ENCODE measurements at places on chromosomes 2 and 18.

GRCh38 chr18:60350941-60351340, 21.6 kb downstream of the MC4R start:
- DNase-seq = no peak

DNA sequence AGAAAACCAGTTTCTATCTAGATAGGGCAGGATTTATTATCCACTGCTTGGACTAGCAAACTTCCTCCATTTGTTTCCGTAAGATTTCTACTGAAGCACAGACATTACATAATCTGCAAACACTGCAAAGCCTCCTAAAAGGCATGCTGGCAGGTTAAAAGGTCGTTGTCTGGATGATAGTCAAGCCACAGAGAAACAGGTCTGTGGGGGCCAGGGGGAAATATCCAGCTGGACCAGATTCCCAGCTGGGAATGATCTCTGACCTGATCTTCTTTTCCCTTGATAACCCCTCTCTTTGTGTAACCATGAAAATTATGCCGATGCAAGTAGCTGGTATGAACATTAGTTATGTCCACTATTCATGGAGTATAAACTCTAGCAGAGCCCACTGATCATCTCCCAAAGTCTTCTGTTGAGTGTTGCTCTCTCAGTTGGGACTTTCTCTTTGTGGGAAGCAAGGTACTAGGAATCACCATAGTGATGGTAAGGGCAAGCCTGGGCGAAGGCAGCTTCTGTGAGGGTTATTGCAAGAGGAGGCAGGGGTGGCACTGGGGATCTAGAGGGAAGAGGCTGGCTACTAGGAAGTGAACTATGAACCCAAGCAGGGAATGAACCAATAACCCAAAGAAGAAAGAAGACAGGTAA, 61.3 kb downstream of the GDF7 start:
- DNase-seq = no peak

- no peak for DNase-seq
These were observed 557 bp upstream of the GREB1L start for GRCh38 chr18:21241301-21242048.

- DNase-seq = no peak
These were observed 16.8 kb downstream of the TTC39C start for GRCh38 chr18:24031318-24031717.

DNA sequence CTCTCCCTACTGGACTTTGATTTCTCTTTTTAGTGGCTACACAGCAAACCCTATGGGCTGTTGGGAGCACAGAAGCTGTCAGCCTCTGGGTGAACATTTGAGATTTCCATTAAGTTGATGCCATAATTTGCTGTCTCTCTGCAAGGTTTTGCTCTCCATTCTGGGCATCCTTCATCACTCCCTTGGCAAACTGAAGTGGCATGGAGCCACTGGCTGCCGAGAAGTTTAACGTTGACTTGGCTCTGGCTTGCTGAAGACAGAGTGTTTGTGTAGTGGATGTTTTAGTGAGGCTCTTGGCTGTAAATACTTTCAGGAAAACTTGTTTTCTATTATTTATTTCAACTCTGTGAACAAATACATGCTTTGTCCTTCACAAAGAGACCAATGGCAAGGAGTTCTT, 91.5 kb downstream of the ALK start:
- no peak for DNase-seq

DNA sequence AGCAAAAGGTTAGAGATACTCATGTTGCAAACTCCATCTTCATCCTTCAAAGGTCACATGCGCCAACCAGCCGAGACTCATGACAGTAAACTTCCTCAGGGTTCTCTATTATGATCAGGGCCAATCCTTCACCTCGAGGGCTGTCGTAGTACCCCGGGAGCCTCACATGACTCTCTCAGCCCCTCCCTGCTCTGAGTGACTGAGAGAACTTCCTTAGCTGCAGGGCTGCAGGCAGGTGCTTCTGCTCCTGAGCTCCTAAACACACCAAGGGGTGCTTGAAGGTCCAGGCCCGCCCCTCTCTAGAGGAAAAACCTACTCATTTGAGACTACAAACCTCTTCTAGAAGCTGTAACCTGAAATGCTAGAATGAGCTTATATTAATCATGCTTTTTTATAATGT, 48.2 kb downstream of the LONRF2 start:
- DNase-seq = no peak

DNA sequence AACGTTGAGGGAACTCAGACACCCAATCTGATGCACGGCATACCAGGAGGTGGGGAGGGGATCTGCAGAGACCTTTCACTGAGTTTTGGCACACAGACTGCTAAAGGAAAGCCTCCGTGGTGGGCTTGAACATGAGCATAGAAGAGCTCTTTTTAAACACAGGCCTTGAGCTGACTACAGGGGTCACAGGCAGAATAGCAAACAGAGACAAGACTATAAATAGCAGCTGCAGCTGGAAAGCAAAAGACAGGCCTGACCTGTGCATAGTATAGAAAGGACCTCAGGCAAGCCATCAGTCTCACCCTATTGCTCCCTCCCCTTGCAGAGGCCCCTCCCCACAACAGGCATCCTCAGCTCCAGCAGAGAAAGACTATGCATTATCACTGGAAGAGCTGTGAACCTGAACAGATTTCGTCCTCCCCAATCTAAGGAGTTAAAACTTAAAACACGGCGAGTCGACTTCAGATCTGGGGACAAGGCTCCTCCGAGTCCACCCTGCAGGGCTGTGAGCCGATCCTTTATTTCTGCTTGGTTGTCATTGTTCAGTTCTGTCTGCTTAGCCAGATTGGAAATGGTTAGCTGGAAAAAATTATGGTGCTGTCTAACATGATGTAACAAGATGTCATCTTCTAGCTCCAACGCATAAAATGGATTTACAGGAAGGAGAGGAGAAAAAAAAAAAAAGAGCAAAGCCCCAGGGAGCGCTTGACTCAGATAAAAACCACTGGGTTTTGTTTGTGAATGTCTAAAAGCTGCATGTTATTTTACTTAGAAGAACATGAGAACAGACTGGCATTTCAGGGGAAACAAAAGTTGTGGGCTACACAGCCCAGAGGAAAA, 25.2 kb upstream of the LCLAT1 start:
- peak; percentile 3 for DNase-seq

DNA sequence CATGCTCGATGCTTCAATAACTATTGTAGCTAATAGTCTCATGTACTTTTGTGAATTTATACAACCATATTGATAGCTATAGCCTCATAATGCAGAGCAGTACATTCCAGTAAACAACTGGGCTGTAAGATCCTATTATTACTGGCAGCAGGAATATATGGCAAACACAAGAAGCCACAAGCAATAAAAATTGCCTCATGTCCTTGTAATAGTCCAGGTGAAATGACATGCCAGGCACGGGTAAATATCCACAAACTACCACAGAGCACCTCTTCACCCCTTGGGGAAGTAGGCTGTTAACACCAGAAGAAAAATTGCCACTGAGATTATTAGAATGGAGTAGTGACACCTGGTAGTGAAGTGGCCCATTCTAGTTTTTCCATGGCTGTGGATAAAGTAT, 158.3 kb downstream of the MTX2 start:
- DNase-seq = no peak

- DNase-seq = no peak
These were observed 59.7 kb upstream of the CAPN13 start for GRCh38 chr2:30866974-30867373.

DNA sequence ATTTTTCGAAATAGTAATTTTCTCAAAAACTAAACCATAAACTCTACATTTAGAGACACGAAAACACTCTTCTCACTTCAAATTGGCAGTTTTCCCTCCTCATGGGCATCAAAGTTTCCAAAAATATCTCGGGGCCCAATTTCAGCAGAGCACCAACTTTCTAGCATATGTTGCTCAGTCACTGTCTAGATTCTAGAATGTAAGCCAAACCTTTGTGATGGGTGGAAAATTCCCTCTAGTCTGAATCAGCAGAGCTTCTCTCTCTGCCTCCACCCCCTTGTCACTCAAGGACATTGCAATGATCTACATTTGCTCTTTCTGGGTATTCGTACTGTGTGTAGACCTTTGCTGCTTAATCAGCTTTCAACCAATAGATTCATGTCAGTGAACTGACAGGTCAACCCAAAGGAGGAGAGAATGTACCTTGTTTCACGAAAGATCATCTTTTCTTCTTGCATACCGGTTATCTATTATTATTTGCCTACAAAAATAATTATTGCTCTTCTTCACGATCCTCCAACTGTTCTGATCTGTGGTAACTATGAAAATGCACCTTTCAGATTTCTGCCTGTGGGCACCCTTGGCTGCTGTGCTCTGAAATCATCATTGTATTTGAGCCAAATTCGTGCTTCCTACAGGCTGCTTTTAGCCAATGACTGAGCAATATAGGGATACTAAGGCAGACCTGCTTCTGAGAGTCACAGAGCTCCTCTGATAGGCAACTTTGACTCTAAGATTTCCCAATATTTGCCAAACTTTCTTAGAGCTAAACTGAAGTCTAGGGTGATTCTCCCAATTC, 38.7 kb upstream of the GLS start:
- DNase-seq = no peak

DNA sequence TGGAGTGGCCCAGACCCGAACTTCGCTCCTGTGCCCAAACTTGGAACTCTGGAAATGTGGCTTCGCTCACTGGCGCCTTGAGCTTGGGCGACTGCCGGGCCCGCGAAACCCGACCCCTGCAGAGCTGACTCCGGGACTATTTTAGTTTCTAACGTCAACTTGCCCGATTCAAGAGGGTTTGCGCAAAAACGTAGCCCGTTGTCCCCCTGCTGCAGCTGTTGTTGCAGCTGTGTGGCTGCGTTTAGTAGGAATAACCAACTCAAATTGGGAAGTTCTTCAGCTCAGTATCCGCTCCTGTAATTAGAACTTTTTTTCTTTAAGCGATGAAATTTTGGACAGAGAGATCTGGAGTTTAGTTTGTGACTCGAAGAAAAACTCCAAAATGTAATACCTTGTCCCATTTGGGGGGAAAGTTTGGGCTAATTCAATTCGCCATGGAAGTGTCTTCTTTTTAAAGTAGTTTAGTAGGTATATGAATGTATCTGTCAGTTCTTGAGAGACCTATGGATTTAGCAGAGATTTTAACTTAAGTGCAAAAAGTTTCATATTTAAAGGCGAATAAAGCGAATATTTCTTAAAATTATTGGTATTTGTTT, 559 bp downstream of the MYL12A start:
- DNase-seq = no peak

- no peak for DNase-seq
These were observed 2.8 kb upstream of the GPR45 start for GRCh38 chr2:105238664-105239240.

DNA sequence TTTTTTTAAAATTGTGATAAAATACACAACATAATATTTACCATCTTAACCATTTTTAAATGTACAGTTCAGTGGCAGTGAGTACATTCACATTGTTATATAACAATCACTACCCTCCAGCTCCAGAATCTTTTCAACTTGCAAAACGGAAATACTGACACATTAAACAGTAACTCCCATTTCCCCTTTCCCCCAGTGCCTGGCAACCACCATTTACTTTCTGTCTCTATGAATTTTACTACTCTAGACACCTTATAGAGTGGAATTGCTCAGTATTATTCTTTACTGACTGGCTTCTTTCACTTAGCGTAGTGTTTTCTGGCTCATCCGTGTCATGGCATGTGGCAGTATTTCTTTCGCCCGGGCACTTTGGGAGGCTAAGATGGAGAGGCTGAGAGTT, 32.6 kb downstream of the FASTKD2 start:
- DNase-seq = no peak

DNA sequence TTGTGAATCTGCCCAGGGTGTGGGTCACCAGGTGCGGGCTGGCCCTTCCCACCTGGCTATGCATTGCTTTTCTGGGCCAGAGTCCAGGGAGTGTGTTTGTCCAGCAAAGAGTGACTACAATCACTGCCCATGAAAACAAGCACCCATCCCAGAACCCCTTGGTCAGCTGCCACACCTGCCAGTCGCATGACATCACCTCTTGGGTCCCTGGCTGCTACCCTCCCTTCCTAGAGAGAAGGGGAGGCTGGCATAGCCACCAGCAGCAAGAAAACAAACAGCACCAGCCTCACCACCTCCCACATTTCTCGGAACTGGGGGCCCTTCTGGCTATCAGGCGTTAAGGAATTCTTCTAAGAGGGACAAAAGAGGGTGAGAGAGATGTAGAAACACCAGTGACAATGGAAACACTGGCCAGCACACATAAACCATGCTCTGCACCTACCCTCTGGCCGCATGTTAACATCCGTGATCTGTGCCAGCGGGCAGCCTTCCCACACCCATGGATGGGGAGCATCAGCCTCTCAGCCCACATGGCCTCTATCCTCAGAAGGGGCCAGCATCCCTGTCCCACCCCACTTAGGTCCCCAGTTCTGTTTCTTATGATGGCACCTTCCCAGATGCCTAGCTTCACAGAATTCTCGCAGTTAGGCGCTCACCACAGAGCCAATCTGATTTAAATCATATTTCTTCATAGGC, 109.7 kb upstream of the GLI2 start:
- DNase-seq = no peak

- DNase-seq = no peak
These were observed 3.2 kb downstream of the ZBTB7C start for GRCh38 chr18:48405978-48406377.

DNA sequence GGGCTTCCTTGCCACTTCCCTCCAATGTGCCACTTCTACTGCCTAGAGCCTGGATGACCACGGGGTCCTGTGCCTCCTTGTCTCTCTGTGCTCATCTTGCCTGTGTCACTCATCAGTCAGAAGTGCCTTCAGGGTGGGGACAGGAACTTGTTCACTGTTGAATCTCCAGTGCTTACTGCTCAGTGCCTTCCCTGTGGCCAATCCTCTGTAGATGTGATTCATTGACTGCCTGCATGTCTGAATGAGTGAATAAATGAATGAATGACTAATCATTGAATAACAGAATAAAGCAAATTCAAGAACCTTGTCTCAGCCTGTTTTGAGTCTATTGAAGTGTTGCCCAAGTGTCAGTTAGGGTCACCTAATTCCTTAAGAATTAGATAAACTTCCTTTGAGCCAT, 42.3 kb upstream of the FAM136A start:
- no peak for DNase-seq

DNA sequence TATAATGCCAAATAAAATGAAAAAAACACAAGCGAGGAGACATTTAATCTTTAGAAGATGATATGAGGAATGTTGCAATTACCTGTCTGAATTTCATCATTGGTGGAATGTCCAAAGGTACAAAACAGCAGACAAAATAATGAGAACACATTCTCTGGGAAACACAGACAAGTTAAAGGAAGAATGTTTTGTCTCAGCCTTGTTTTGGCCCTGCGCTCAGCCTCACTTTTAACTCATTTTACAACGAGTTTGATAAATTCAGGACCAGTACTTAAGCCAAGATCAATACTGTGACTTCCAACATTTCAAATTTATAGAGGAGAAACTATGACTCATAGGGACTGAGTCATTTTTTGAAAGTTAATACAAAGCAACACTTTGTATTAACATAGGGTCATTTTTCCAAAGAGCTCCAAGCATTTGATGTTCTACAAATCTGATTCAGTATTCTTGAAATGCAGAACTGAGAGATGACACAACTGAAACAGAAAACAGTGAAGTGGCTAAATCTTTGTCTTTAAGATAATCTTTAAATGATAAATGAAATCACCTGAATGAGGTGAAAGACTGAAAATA, 833.2 kb upstream of the CHAC2 start:
- DNase-seq = no peak

GRCh38 chr2:230661072-230661957, 51.3 kb upstream of the CAB39 start:
- DNase-seq = no peak
